ENCODE measurements at places on chromosomes 2 and 18.

- DNase-seq: no peak
Measured at GRCh38 chr2:69188182-69188900, 175.4 kb downstream of the ANTXR1 start.

DNA sequence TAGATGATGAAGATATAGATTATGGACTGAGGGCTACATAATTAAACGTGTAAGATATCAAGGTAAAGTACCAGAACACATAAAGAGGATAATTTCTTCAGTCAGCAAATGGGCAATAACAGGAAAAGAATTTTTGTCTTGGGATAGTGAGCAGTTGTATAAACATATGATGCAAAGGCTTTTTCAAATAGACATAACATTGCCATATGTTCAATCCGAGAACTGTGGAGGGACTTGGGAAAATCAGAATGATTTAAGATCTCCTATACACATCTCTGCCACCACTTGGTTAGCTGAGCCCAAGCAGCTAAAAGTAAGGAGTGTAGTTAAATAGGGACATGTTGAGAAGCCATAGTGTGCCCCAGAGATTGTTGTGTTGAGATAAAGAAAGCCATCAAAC lies 287.6 kb upstream of the ZNF521 start:
- DNase-seq: no peak

DNA sequence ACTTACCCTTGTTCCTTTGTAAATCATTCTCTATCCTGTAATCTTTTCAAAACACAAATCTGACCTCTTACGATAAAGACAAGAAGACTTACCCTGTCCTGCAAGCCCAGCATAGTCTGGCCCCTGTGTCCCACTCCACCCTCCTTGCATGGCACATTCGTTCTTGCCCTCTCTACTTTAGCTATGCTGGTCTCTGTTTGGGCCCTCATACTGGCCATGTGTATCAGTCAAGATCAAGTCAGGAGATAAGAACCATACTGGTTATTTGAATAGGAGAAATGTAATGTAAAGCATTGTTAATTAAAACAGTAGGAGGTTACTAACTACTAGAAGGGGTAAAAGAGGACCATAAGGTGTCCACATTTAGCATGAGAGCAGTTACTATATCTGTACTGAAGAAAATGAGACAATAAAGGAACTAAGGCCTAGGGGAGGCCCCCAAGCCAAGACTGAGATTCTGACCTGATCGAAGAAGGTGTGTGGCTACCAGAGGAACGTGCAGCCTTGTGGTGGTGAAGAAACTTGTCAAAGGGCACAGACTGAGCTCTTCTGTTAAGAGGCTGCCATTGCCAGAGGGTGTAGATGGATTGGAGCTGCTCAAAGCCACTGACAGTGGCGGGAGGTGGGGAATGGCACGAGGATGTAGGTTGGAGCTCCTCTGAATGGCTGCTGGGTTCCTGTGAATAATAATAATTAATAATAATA lies 80.8 kb downstream of the KCTD18 start:
- no peak for DNase-seq

- peak; percentile 86 for DNase-seq
Measured at GRCh38 chr18:69948919-69949537, 1.4 kb upstream of the CD226 start.

- no peak for DNase-seq
Measured at GRCh38 chr2:8455236-8456150, 226.4 kb upstream of the ID2 start.

DNA sequence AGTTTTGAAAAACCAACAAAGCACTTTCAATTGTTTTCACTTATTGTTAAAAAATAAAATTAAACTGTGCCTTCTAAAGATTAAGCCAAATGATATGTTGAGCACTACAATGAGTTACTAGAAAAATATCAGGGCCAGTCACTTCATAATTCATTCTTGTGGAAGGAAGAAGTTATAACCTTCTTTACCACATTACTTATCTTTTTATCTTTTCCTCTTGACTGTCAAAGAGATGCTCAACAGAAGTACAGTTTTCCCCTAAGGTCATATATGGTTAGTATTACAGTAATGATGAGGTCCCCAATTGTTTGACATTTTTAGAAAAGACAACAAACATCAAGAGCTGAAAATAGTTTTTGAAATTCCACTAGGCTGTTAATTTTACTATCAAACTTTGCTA lies 9.4 kb downstream of the PELI1 start:
- DNase-seq: no peak

DNA sequence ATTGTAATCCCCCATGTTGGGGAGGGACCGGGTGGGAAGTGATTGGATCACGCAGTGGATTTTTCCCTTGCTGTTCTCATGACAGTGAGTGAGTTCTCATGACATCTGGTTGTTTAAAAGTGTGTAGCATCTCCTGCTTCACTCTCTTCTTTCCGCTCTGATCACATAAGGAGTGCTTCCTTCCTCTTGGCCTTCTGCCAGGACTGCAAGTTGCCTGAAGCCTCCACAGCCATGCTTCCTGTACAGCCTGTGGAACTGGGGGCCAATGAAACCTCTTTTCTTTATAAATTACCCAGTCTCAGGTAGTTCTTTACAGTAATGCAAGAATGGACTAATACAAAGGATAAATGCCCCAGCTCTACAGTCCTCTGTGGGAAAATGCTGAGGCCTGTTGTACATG lies 437.5 kb upstream of the NXPH2 start:
- no peak for DNase-seq

DNA sequence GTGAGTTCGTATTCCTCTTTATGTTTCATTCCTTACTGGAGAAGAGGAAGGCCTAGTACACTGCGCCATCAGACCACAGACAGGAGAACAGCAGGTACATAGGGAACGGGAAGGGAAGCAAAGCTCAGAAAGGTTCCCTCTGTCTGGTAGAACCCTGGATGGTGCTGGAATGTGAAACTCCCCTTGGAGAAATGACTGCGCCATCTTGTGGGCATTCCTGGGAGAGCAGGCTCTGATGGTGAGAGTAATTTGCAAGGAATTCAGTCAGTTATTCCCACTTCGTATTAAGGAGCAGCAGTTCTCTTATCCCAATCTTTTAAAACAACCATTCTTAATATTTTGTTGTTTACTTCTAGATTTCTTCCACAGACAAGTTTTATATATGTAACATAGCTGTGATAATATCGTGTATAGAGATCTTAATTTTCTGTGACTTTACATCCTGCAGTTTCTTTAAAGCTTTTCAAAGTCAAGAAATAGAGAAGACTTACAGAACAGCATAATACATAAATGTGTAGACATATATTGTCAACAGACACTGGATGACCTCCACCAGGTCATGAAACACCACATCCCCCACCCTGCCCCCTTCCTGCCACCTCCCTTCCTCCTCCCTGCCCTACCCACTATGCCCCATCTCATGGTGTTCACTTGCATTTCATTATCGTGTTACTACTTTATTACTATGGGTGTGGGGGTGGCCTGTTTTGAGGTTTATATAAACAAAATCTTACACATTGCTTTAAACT lies 83.9 kb downstream of the ARHGEF4 start:
- peak; percentile 58 for DNase-seq

GRCh38 chr2:29766191-29766590 lies 155.2 kb downstream of the ALK start:
- DNase-seq: no peak

DNA sequence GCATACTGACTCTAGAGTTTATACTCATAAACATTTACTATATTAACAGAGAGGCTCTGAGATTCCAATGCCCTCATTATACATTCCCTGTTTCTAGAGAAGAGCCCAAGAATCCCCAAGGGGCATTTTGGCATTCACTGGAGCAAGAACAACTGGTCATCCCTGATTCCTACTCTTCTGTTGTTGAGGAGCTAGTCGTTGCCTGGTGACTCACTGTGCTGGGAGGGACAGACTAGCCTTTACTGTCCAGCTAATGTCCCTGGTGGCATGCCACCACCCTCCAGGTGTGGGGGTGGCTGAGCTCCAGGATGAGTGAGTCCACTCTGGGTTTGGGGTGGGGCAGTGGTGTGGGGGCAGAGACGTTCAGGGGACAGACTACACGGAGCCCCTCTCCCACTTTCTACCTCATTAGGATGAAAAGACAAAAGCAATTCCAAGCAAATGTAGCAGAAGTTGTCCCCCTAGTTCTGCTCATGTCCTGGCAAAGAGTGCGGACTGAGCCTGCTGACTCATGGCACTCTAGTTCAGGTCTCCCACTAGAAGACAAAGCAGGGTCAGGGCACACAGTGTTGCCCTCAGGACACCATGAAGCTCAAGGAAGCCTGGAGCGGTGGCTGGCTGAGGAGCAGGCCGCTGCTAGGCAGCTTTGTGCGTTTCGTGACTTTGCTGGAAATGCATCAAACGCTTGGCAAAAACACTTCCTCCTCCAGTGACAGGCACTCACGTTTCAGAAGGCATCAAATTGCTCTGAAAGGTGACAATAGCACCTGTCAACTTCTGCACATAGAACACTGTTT lies 49.4 kb downstream of the RHOB start:
- no peak for DNase-seq

DNA sequence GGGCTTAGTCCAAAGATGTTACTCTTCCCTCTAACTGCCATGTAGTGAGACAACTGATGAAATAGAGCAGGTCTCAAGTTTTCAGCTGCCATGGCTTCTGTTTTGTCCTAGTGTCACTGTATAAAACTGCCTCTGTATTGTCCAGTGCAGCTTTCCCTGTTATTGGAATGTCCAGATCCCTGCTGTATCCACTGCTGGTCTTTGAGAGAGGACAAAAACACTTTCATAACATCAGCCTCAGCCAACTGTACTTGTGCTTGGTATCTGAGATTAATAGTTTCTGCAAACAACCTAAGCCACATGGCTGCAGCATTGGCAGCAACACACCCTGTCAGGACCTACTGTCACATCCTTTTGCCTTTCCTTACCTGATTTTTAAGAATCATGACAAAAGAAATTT lies 480.2 kb downstream of the LPIN1 start:
- no peak for DNase-seq

DNA sequence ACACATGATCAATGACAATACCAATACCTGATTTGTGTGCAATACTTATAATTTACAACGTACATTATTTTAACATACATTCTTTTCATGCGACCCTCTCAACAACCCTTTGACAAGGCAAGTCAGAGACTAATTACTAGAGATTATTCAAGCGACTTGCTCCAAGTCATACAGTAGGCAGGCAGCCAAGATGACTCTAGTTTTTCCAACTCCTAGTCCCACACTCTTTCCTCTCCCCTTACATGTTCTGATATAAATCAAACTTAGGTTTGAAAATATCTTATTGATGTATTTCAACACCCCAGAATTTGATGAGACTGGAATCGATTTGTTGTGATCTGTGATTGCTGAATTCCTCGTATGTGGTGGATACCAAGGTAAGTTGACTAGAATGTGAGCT lies 8.0 kb upstream of the CYP27C1 start:
- no peak for DNase-seq

GRCh38 chr2:166104084-166104483 lies 23.7 kb downstream of the SCN1A start:
- DNase-seq: no peak

DNA sequence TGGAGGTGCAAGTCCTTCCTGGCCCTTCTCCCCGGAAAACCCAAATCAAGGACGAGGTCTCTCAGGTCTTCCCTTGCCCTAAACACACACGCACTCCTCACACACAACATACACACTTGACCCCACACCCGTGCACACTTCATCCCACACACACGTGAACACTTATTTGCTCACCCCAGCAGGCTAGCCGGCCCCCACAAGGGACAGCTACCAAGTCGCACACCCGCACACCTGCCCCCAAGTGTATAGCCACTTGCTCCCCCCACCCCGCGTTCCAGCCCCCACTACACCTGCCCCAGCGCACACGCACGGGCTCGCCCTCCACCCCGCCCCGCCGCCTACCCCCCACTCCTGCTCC lies 359 bp downstream of the TGFBRAP1 start:
- no peak for DNase-seq

DNA sequence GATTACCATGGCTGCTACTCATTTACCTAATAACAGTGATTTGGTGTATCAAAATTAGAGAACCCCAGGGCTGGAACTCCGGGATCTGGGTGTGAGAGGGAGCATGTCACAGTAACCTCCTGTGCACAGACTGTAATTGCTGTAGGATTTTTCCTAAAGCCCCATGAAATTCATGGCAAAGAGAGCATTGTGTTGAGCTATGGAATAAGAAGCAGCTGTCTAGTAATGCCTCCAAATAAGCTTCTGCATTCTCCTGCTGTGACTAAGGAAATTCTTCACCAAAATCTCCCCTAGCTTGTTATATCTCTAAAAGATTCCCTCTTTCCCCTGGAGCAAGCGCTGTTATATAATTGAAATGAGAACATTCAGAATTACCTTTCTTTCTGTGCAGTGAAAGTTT lies 158.1 kb upstream of the SPATS2L start:
- DNase-seq: no peak

DNA sequence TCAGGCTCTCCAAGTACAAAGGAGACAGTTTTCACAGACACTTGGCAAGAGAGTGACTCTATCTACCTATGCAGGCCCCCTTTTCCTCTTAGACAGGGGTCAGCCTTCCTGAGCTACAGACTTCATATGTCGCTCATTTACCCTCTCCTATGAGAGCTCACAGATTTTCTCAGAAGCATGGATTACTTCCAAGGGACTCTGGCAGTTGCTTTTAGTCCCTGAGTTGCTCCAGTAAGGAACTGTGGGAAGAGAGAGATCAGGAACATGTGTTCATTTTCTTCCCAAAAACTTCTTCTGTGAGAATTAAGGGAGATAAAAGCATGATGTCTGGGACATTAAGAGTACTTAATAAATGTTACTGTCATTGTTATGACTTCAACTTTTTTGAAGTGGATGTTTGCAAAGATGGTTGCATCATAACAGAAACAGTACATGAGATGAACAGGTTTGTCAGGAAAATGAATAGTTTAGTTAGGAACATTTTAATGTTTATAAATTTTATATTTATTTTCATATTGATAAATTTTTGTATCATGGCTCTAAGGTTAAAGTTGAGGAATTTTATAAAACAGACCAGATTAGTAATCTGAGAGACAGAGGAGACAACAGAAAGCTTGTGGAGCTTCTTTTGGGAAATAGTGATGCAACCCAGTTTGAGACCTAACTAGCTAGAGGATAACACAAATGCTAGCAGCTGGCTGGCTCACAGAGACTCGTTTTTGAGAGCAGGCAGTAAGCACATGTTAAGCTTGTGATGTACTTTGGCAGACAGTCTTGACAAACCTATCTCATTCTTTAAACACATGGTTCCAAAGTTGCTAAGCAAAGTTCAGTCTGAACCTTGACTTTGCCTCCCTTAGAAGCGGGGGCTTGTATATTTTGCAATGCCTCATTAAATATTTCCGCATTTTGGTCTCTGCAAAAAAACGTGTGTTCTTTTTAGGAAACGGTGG lies 21.7 kb upstream of the UGP2 start:
- peak; percentile 57 for DNase-seq

GRCh38 chr18:11649839-11650238 lies 39.2 kb upstream of the GNAL start:
- DNase-seq: no peak

DNA sequence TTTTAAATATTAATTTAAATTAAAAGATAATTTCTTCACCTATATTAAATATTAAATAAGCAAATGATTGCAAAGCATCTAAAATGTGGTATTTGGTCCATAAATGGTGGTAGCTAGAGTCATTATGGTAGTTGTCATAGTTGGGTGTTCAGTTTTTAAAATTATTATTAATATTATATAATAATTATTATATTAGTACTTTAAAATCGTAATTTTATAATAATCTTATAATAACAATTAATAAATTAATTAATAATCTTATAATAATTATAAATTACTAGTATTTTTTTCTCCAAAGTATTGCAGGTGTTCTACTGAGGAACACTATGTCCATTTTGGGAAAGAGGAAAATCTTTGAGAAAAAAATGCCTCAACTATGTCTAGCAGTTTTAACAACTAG lies 835.5 kb upstream of the GCFC2 start:
- DNase-seq: no peak

GRCh38 chr2:217830061-217830460 lies 172.7 kb downstream of the TNS1 start:
- no peak for DNase-seq
